Mesothelial cell of epicardium (in vitro differentiated cells): ENCODE measurements at places on chromosomes 4 and X. TPM values are rescaled to one million over a fixed set of nuclear protein-coding genes. Genes with fewer than 3 reads are reported as not detected.

GRCh38 chr4:149765630-149766029 is 50.0 kb downstream of the IQCM start:
- no peak for DNase-seq

DNA sequence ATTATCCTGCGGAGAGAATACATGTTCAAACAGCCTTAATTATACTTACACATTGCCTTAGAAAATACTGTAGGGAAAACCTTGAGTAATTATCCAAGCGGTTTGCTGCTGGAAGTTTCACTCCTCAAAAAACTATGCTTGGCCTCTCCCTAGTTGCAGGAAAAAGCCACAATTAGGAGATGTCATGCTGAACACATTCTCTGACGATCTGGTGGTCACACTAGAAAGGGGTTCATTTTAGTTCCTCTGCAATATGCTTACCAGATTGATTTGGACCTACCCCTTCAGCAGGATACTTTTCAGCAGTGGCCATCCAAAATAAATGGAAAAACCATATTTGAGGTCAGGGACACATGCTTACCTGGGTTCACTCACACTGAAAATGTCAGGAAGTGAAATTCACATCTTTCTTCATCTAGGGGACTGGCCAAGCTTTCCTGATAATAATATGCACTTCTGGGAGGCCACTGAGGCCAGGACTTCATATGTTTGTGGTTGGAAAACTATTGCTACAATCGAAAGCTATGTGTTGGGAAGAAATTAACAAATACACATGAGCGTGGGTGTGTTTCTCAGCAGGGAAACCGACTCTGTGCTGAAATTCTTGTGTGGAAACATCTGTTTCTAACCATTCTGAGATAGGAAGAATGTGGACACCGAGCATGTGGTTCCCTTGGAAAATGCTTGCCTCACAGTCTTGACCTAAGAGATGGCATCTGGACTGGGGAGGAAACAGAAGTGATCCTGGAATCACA is 68.8 kb downstream of the ATXN3L start:
- no peak for DNase-seq

DNA sequence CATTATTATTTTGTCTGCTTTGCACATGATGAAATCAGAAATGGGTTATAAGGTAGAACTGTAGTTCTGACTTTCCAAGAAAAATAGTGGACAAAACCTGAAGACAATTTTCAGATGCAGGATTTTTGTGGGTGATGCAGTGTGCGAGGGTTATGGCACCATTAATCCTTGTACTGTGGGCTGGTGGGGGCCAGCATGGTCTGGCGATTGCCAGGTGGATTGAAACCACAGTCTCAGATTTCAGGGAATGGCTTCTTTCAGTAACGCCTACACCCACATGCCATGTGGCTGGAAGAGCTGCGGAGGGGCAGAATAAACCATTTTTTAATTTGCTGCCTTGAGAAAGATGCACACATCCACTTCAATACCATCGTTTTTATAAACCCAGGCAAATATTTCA is 150.5 kb downstream of the ARSF start:
- no peak for DNase-seq

- DNase-seq: peak; percentile 27
These were observed 155.7 kb upstream of the JADE1 start for GRCh38 chr4:128653527-128654444.

DNA sequence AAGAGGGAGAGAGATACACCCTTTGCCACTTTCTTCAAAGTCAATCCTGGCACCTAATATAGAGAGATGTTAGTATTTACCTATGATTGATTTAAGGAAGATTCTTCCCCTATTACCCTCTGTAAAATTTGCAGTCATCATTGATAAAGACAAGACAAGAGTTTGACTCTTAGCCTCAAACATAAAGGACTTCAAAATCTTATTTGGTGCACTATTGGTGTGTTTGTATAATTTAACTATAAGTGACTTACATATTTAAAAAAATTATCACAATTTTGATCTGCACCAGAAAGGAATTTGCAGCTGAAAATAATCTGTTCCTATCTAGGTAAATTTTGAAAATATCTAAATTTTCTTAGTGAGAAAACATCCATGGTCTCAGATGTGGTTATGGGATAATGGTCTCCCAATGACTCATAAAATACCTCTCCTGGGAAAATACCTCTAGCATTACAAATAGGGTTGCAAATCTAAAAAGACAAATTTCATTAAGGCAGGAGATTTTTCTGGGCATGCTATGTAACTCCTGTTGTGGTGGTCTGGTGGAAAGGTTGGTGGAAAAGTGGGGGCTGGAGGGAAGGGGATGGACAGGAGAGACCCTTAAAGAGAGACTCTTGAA is 173.6 kb upstream of the MED14 start:
- DNase-seq: no peak

- DNase-seq: no peak
These were observed 14.3 kb downstream of the ZRSR2 start for GRCh38 chrX:15804563-15804962.

DNA sequence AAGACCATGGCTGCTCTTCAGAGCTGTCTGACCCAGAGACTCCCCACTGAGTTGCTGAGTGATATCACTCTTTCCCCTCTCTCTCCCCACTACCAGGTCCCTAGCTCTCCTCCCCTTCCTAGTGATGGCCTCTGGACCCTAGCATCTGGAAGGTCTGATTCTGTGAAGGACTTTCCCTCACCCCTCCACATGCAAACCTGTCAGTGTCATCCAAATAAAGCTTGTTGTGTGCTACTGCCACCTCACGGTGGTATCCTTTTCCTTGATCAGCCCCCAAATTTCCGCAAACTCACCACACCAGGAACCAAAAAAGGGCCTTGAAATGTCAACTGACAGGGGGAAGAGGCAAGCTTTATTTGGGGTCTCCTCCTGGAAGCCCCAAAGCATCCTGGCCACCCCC is 500.2 kb downstream of the IDS start:
- no peak for DNase-seq

- no peak for DNase-seq
These were observed 83.6 kb upstream of the TMEM33 start for GRCh38 chr4:41851621-41852020.

- no peak for DNase-seq
These were observed 93.7 kb downstream of the ADGRL3 start for GRCh38 chr4:61293707-61294400.

The ZFX gene
- 131 to 145 TPM (median 143 TPM) in 3 replicates for total RNA-seq

The ITGB1BP2 gene
- total RNA-seq: 3.7 to 4.4 TPM (median 3.7 TPM) in 3 replicates

- no peak for DNase-seq
These were observed 9.9 kb downstream of the ZNF157 start for GRCh38 chrX:47380268-47380667.

The ATOH1 gene
- not detected in 3 replicates for total RNA-seq

- DNase-seq: peak; percentile 73
These were observed 632 bp upstream of the PCDH7 start for GRCh38 chr4:30719454-30720020.

DNA sequence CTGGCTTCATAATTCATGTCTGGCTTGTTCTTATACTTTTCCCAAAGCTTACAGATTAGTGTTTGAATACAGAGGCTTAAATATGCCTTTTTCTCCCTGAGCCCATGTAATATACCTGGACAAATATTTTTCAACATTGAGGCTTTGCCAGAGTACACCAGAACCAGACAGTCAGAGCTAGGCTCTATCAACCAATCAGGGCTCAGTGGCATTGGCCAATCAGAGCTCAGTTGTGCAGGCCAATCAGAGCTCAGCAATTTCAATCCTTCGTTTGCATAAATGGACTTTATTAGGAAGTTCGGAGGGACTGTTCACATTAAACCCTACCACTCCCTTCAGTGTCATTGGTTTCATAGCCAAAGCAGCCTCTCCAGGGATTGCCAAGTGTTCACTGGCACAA is 51.2 kb upstream of the TMSB15B start:
- no peak for DNase-seq

DNA sequence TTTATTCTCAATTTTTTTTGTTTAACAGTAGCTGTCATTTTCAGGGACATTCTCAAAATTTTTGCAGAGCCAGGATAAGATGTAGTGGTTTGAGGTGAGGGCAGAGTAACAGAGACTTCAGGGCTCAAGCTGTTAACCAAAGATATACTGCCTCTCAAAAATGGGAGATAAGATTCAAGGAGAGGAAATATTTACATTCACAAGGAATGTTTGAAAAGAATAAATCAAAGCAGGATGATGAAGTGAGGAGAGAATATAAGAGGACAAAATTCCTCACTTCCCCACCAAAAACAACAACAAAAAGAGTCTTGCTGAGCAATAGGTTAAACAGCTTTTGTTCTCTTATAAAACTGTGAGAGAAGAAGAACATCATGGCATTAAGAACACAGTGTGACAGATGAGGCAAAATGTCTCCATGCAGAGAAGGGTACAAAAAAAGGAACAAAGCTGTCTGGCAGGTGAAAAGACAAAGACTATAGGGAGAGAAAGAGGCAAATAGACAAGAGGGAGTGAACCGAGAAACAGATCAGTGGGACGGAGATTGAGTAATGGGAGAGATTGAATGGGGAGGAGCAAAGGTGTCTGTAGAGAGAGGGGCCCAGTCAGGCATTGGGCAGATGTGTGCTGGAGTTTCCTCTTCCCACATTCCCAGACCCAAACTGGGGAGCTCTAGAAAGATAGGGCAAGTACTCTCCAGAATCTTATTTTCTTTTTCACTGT is 106.1 kb upstream of the TMEM150C start:
- DNase-seq: no peak

- DNase-seq: no peak
These were observed 48.7 kb upstream of the FGF16 start for GRCh38 chrX:77398330-77398954.

- no peak for DNase-seq
These were observed 120.8 kb downstream of the DTHD1 start for GRCh38 chr4:36402008-36402758.

DNA sequence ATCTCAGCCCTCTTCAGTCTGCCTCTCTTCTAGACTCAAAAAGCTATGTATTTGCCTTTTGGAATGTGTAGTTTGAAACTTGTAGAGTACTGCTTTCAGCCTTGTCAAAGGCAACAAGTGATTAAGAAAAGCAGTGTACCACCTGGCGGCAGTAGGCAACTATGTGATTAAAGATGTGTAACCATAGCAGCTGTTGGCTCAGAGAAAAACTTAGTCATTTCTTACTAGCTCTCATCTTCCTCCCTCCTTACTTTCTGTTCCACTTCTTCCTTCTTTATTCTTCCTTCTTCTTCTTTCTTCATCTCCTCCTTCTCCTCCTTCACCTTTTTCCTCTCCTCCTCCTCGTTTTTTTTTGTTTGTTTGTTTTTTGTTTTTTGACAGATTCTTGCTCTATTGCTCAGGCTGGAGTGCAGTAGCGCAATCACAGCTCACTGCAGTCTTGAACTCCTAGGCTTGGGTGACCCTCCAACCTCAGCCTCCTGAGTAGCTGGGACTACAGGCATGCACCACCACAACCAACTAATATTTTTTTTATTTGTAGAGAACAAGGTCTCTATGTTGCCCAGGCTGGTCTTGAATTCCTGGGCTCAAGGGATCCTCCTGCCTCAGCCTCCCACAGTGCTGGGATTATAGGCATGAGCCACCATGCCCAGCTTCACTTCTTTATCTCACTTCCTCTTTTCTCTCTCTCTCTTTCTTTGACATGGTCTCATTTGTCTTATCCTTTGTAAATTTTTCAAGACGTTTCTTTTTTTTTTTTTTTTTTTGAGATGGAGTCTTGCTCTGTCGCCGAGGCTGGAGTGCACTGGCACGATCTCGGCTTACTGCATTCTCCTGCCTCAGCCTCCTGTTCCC is 32.6 kb downstream of the ABHD18 start:
- DNase-seq: no peak

The SRPX gene
- 14.5 to 18.6 TPM (median 17.1 TPM) in 3 replicates for total RNA-seq

The RNF150 gene
- 38.5 to 40.7 TPM (median 40.1 TPM) in 3 replicates for total RNA-seq

GRCh38 chr4:150001815-150002214 is 76.4 kb upstream of the DCLK2 start:
- no peak for DNase-seq

DNA sequence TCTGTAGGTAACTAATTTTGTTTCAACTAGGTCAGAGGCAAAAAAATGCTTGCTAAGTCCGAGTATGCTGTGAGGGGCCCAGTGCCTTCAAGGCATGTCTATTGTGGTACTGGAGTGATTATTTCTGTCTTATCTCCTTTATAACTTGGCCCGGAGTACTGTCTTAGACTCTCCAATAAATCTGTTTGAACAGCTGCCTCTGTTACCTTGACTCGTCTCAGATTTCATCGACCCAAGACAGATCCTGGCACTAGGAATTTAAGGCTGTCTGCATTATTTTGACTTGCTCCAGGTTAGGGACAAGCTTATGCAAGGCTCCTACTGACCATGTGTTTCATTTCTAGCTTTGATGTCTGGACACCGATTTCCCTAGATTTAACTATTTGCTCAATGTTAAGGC is 41.1 kb upstream of the NKAP start:
- no peak for DNase-seq

DNA sequence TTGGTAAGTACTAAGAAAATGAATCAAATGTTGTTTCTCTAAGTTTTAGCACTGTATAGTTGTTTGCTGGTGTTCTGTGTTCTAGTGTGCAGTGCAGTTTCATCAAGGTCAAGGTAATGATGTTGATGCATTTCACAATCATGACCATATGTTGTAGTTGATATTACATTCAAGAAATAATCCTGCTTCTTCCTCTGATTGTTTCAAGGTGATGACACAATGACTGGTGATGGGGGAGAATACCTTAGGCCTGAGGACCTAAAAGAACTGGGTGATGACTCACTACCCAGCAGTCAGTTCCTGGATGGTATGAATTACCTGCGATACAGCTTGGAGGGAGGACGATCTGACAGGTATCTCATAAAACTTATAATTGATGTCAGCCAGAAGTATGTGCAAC is 261.6 kb downstream of the ANK2 start:
- DNase-seq: no peak

The AKAP14 gene
- not detected in 3 replicates for total RNA-seq

DNA sequence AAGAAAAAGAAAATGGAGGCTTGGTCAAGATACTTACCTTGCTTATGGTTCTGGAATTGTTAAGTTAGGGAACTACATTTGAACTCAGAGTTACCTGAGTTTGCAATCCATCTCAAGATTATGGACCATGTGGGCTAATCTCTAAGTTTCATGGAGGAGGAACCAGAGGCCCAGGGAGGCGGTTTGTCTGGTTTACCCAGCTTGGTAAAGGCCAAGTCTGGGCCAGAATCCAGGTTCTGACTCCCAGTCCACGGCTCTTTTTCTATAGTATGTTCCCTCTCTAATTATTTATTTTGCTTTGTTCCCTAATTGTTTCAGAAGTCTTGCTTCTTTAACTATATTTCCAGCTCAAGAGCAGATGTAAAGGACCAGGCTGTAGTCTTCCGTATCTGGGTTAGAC is 168.1 kb downstream of the FRAS1 start:
- DNase-seq: no peak

DNA sequence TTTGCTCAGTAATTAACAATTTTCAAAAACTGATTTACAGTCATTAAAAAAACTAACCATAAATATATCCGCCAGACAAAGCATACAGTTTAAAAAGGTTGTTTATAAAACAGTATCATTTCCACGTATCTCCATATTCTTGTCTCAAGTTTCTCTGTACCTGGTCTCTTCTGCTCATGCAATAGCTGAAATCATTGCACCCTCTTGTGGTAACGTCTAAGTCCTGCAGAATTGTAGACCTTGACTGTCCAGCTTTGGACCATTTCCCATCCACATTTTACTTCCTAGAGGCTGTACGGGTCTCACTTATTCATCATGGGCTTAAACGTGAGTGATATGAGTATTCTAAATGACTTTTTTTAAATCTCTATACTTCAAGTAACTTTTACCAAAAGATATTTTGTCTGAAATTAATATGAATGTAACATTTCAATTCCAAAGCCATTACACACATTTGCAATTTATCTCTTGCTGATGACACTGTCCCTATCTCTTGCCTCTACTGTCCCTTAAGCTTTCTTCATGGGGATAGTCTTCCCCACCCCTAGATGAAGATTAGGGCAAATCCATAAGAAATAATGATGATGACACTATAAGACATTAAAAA is 118.5 kb downstream of the BTC start:
- no peak for DNase-seq

The BMP2K gene
- total RNA-seq: 22.2 to 23.2 TPM (median 22.3 TPM) in 3 replicates

- DNase-seq: no peak
These were observed 49.8 kb downstream of the DLG3 start for GRCh38 chrX:70494441-70494840.
